ENCODE measurements at places on chromosomes 2 and 18.

DNA sequence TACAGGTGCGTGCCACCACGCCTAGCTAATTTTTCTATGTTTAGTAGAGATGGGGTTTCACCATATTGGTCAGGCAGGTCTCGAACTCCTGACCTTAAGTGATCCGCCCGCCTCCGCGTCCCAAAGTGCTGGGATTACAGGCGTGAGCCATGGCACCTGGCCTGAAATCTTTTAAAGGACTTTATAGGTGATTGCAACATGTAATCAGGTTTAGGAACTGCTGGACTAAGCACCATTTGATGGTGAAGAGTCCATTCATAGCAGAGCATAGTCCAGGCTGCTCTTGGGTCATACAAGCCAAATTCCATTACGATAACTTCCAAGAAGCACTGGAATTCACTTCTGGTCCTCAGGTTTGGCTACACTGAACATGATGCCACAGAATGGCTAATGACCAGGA lies 200.6 kb upstream of the SMAD2 start:
- DNase-seq: no peak

GRCh38 chr18:67456711-67457110 lies 59.8 kb downstream of the DSEL start:
- DNase-seq: no peak

- DNase-seq: no peak
Observed at GRCh38 chr2:235848946-235849345, 319.2 kb downstream of the GBX2 start.

DNA sequence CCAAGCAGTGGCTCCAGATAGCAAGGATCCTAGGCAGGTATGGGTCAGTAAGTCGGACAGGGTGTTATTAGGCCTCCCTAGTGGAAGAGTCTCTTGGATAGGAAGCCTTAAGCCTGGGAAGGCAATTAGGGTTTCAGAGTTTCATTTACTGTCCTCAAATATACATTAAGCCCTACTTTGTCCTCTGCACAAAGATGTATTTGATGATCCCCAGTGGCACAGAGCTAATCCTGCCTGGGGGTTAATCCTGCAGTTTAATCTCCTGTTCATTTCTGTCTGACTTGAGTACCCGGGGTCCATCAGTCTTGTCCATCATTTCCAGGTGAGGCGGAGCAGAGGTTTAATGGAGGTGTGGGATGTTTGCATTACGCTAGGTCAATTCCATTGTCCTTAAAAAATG lies 62.0 kb downstream of the MTCL1 start:
- no peak for DNase-seq

DNA sequence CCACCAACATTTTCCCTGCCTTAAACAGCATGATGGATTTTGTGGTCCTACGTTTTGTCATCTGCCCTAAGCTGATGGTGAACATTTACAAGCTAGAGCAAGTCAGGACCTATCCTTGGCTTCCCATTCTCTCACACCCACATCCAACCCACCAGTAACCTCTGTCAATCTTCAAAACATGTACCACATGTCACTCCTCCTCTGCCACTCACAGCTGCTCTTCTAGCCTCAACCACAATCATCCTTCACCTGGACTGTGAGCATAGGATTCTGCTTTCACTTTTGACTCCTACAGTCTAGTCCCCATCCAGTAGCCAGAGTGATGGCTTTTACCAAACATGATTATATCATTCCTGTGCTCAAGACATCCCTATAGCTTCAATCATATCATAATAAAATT lies 279.8 kb upstream of the DLGAP1 start:
- no peak for DNase-seq

GRCh38 chr2:241073166-241074064 lies 28.7 kb downstream of the MTERF4 start:
- DNase-seq: no peak

DNA sequence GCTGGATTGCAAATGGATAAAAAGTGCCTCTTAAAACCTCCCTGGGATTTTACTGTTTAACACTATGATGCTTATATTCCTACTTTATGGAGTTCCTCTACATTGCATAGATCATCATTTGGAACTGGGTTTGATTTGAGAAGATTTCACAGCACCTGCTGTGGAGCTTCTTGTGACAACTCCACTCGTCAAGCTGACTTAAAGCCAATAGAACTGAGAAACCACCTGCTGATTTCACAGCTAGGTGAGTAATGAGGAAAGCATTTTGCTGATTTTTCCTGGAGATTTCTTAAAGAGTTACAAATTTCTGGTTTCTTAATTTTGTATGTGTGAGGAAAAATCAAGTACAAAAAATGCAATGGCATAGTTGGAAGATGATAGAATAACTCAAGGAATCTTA lies 739.1 kb upstream of the LRRTM1 start:
- DNase-seq: no peak

- DNase-seq: no peak
Observed at GRCh38 chr18:31946305-31947046, 3.5 kb upstream of the TRAPPC8 start.
